ENCODE measurements at places on chromosomes 13 and 19.
A peak's percentile ranks its signal among the peaks of the same experiment; 100 is the strongest.

DNA sequence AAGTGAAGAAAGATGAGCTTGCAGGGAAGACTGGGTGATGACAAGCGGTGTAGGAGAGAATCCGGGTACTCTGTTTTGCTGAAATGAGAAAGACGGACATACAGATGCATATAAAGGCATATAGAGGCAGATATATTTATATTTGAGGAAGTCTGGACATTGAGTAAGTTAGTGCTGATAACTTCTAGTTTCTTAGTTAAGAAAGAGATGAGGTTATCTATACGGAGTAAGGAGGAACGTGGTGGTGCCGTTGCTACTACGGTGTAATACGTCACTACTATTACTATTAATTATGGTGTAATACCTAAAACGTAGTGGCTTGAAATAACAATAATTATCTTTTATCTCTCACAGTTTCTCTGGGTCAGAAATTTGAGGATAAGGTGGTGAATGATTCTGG lies 9.8 kb upstream of the CPB2 start:
- DNase-seq = no peak

- no peak for DNase-seq
Observed at GRCh38 chr13:47420568-47420967, 523.7 kb upstream of the HTR2A start.

- no peak for DNase-seq
Observed at GRCh38 chr13:79662882-79663281, 181.9 kb downstream of the NDFIP2 start.

DNA sequence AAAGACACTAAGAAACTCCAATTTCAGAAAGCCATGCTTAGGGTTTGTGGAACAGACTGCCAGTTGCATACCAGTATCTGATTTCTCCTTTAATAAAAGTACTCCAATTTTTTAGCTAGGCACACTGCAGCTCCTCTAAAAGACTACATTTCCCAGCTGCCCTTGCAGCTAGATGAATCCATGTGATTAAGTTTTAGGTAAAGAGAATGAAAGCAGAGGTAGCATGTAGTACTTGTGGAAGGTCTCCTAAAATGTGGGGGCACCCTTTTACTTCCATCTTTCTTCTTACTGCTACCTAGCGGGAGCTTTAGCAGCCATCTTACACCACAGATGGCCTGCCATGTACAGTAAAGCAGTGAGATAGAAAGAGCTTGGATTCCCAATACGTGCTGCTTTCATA lies 33.0 kb upstream of the TSC22D1 start:
- no peak for DNase-seq

GRCh38 chr19:8615813-8616596 lies 5.5 kb upstream of the ADAMTS10 start:
- DNase-seq = peak; percentile 48

DNA sequence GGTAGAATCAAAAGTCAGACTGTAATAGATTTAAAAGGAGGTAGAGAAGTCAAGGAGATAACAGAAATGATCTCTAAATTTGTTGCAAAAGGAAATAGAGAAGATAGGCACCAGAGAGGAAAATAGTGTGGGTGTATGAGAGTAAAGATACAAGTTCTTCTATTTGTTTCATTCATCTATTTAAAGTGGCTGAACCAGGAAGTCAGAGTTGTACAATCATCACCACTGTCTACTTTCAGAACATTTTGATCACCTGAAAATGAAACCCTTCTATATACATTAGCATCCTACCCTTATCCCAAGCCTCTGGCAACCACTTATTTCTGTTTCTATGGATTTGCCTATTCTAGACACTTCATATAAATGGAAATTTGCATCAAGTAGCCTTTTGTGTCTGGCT lies 36.7 kb downstream of the INTS6 start:
- no peak for DNase-seq

- DNase-seq = peak; percentile 94
Observed at GRCh38 chr19:40609561-40610395, 8.6 kb downstream of the LTBP4 start.

- no peak for DNase-seq
Observed at GRCh38 chr19:1101337-1101698, 2.5 kb upstream of the GPX4 start.

DNA sequence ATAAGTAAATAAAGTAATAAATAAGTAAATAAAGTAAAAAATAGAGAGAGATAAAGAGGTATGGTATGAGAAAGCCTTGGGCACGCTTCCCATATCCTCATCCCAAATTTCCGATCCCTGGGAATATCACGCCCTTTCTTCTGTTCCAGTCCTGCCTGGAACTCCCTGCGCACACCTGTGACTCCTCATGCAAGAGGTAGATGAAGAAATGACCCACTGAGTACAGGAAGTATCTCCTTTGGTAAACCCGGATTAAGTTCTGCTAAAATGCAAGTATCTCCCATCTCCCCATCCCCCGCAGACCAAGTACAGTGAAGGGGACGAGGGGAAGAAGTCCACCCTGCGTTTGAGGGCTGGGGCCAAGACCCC lies 399 bp upstream of the ZNF136 start:
- no peak for DNase-seq

- DNase-seq = no peak
Observed at GRCh38 chr13:28559636-28560259, 64.8 kb upstream of the FLT1 start.

GRCh38 chr13:51192348-51192747 lies 29.9 kb upstream of the FAM124A start:
- no peak for DNase-seq

- DNase-seq = no peak
Observed at GRCh38 chr13:25862156-25862555, 189.7 kb downstream of the SHISA2 start.
